ENCODE measurements at places on chromosomes 3 and 15.

GRCh38 chr15:92889390-92890107, 10.6 kb upstream of the CHD2 start:
- no peak for DNase-seq

GRCh38 chr3:103894162-103894822, 1459.5 kb downstream of the ZPLD1 start:
- DNase-seq, result no peak

DNA sequence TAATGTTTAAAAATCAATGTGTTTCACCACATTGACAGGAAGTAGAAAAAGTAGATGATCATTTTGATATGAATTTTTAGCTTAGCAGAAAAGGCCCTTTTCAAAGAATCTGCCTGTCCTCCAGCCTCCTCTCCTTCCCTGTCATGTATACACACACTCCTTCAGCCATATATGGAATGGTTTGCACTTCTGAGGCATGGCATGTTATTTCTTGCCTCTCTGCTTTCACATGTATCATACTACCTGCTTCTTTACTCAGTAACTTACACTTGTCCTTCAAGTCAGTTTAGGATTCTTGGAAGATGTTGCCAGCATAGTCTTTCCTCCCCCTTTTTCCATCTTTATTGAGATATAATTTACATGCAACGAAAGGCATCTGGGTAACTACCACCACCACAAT, 79.0 kb downstream of the REC114 start:
- no peak for DNase-seq

DNA sequence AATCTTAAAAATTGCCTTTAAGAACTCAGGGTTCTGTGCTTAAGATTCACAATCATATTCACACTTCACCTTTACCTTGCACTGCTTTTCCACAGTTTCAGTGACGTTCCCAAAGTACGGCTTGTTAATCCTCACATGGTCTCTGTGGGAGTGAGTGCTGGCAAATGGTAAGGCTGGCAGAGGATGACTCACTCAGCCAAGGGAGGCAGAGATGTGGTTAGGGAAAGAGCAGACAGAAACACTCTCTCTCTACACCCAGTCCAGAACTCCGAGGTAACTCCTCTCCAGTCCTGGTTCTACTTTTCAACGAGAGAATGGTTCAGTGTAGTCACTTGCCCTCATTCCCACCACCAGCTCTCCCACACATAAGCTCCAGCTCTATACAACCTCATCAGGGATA, 33.1 kb downstream of the RASGRP1 start:
- no peak for DNase-seq

DNA sequence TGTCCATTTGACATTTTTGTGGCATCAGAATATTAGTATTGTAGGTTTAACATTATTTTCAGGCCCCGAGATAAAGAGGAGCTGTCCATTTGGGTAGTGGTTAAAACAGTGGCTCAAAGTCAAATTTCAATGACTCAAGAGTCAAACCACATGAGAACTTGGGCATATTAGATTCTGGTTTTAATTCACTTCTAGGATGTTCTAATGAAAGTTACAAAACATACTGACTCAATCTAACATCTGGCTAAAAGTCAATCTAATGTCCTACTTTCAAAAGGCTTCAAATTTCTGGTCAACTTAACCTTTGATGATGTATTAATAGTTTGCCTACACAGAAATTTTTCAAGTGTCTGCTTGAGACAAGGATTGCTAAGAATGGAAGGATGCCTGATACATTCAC, 112.4 kb downstream of the ABI3BP start:
- DNase-seq, result no peak

- DNase-seq, result no peak
Measured at GRCh38 chr3:147589016-147589415, 179.9 kb downstream of the ZIC1 start.

GRCh38 chr3:156764751-156765150, 61.4 kb upstream of the LEKR1 start:
- no peak for DNase-seq
